ENCODE measurements at places on chromosomes 5 and 9. TPM values are rescaled to one million over a fixed set of nuclear protein-coding genes. Genes with fewer than 3 reads are reported as not detected.

DNA sequence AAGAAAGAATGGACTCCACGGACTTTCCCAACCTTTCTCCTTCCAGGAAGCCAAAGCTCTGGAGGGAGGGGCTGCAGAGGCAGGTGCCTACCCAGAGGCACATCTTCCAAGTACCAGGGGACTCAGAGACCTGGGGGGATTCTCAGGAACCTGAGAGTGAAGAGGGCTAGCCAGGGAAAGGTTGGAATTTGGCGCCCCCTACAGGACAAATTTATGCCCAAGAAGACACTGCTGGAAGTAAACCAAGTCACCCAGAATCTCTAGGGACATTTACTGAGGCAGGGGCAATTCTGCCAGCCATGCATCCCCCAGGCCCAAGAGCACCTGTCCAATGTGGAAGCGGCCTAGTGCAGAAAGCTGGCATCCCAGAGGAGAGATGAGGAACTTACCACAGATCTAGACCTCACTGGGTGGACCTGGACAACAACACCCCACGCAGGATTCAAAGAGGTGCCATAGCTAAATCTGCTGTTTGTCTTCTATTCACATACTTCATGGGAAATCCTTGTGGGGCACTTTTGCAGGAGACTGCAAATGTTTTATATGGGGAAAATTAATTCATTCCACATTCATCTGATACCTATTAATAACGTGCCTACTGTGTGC lies 25.9 kb upstream of the IDNK start:
- DNase-seq: no peak

- no peak for DNase-seq
These were observed 18.1 kb downstream of the NFIL3 start for GRCh38 chr9:91405343-91406077.

DNA sequence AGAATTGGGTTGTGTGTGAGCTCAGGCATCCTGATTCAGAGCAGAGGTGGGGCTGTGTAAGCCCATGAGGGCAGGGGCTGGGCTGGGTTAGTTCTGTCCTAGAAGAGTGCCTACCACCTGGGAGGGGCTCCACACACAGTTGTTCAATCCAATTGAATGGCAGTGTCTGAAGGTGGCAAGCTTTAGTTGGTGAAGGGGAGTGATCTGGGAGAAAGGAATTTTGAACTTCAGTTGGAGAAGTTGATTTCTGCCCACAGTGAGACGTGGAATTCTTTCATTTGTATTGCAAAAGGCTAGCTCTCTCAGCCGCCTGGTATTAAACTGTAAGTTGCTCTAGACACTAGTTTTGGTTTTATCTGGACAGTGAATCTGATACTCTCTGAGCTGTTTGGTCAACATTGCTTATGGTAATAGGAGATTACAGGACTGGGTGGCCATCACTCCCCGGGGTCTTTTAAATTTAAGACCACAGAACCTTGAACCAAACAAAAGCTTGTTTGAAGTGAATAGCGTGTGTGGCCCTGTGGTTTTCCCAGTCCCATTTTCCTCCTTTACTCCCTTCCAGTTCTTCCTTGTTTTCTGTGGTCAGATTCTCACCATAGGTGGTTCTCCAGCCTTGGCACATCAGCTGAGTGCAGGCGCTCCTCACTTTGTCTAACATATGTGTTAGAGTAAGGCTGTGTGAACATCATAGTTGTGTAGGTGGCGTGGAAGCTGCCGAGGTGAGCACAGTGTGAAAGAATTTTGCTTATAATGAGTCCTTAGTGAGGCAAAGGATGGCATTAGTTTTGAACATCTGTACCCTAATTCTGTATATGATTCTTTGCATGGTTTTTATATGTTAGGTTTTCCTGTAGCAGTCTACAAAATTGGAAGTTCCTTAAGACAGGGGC lies 78.0 kb downstream of the ARHGAP26 start:
- DNase-seq: no peak

DNA sequence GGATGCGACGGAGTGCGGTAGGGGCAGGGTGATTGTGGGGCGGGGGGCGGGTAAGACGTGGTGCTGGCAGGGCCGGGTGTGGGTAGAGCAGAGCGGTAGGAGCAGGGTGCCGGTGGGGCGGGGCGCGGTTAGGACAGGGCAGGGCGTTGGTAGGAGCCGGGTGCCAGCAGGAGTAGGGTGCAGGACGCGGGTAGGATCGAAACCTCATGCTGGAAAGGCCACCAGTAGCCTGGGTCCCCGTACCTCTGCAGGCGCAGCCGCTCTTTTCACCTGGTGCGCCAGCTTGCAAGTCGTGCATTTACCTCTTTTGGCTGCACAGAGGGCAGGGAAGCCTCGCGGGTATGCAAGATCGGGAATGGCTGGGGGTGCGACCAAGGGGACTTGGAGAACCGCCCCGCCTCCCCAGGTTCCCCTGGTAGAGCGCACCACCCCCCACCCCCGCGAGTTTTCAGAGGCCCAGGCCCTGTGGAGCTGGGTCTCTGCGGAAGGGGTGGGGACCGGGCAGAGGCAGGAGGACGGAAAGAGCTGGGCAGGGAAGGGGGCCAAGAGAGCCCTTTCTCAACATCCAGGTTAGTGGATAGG lies 104.8 kb upstream of the SIMC1 start:
- DNase-seq: no peak

DNA sequence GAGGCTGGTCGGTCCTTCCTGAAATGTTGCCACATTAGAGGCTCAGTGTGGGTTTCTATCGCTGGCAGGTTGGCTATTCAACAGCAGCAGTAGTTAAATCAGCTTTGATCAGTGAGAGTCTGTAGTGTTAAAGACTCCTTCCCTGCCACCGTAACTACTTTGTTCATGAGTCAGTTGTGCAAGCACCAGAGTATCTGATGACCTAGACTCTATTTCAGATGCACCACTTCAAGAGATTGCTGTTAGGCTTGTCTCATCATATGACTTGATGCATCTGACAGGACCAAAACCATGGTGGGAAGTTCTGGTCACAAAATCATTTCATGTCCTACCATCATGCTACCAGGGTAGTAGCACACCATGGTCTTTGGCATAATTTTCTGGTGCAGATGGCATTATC lies 482.7 kb upstream of the MPDZ start:
- DNase-seq: no peak

DNA sequence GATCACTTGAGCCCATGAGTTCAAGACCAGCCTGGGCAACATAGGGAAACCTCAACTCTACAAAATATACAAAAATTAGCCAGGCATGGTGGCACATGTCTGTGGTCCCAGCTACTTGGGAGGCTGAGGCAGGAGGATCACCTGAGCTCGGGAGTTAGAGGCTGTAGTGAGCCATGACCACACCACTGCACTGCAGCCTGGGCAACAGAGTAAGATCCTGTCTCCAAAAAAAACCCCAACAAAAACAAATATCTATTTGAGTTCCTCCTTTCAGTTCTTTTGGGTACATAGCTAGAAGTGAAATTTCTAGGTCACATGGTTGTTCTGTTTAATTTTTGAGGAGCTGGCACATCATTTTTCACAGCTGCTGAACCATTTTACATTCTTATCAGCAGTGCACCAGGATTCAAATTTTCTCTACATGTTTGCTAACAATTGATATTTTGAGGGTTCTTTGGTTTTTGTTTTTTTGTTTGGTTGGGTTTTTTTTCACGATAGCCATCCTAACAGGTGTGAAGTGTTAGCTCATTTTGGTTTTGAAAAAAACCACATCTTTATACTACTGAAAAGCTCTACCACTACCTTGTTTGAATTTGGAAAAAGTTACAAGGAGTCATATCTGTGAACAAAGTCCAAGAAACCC lies 176.9 kb upstream of the SLC12A2 start:
- no peak for DNase-seq

DNA sequence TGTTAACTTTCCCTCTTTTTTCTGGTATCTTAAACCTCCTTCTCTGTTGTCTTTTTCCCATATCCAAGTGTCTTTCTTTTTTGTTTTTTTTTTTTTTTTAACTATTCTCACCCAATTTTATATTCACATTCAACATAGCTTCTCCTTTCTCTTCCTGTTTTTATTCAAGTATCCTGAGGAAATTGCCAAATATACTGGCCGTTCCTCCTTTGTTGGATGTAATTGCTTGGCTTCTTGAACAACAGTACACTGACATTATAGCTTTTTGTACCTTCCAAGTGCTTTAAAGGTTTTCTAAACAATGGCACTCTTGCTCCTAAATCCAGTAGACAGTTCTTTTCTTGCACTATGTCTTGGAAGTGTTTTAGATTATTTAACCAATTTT lies 1146.8 kb downstream of the MAT2B start:
- DNase-seq: no peak

GRCh38 chr9:70551396-70551795 lies 136.9 kb upstream of the KLF9 start:
- DNase-seq: no peak

GRCh38 chr5:72284559-72285423 lies 35.2 kb downstream of the MRPS27 start:
- no peak for DNase-seq

- no peak for DNase-seq
These were observed 20.0 kb downstream of the ERAP2 start for GRCh38 chr5:96896276-96896675.

GRCh38 chr5:179802207-179802883 lies 4.3 kb downstream of the MGAT4B start:
- DNase-seq: no peak

DNA sequence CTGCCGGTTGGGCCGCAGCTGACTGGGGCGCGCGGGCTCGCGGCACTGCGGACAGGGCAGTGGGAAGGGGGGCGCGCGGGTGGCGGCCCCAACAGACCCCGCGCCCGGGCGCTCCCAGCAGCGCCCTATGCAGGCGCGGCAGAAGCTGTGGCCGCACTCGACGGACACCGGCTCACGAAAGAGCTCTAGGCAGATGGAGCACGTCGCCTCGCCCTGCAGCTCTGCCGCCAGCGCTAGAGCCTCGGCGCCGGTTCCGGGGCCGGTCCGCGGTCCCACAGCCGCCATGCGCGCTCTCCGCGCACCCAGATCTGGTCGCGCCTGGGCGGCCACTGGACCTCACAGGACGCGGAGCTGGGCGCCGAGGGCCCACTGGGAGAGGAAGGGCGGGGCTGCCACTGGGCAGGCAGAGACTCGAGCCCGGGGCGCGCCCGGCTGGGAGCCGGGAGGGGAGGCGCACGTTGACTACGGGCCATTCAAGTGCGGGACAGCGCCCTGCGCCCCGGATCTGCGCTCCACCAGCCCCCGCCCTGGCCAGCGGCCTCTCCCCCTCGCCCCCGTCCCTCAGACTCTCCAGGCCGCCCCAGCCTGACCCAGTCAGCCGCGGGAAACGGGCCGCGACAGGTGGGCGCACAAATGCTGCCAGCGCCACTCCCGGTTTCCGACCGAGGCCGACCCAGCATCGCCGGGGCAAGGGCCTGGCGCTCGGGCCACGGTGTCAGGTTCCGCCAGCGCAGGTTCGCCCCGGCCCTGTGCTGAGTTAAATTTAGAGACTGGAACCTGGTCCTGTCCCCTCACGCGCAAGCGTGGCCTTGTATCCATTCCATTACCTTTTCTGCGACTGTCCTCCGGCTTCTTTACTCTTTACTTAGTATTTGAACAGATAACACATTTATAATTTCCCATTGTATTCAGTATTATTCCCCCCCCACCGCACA lies at the start of gene TRIM7:
TSS of gene TRIM7 (minus strand) at position 371 of the 935 bp plus-strand sequence. CDS start at position 285, 86 bp downstream.
- DNase-seq: no peak

GRCh38 chr9:108665521-108666239 lies 190.1 kb downstream of the ACTL7B start:
- no peak for DNase-seq

DNA sequence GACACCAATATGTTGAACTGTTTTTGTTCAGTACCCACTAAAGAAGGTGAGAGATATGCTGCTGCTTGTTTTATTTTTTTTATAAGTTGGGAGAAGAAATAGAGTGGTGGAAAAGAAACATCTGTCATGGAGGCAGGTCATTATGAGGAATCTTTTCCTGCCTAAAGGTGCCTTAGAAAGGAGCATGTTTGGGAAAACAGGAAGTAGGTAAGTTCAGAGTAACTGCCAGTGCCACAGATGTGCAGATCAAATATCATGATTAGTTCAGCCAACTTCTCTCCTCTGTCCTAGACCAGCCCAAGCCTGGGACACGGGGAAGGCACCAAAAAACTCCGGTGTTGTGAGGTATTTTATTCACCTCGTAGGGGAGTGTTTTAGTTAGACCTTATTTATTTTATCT lies 144.2 kb downstream of the MAN2A1 start:
- DNase-seq: no peak

- no peak for DNase-seq
These were observed 977.9 kb upstream of the NUDT12 start for GRCh38 chr5:104540448-104540847.

GRCh38 chr9:649128-650074 lies 192.1 kb upstream of the DMRT1 start:
- no peak for DNase-seq

- DNase-seq: no peak
These were observed 19.4 kb upstream of the FABP6 start for GRCh38 chr5:160209917-160210316.

DNA sequence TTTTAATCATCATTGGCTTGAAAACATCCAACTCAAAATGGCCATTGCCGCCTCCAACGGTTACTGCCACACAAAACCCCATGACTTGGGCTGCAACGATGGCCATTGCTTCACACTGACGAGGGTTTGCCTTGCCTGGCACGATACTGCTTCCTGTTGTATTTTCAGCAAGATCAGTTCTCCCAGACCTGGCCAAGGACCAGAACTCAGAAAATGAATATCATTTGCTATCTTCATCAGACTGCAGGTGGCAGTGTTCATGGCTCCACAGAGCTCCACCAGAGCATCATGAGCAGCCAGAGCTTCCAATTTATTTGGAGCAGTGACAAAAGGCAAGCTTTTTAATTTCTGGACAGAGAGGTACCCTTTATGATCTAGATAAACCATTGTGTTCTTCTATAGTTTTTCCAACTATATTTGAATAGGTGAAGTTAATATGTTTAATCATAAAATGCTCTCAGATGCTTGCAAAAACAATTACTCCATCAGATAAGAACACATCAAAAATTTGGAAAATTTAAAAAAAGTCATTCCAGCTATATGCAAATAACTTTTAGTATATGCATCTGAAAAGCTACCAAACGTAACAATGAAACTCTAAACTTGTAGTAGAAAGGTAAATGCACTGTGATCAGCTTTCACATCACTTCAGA lies 10.4 kb downstream of the AMACR start:
- peak; percentile 77 for DNase-seq

Gene FAM221B
- total RNA-seq: 5.1 TPM

Gene PDE8B
- 25.6 TPM for total RNA-seq

Gene KCNMB1
- 9.1 TPM for total RNA-seq

Gene CER1
- not detected for total RNA-seq

Gene THBS4
- total RNA-seq: 21.5 TPM

Gene DMRTA1
- 1.6 TPM for total RNA-seq

Gene RBM27
- 58.9 TPM for total RNA-seq

Gene HAPLN1
- not detected for total RNA-seq

Gene MEGF10
- total RNA-seq: 0.77 TPM

Gene IL4
- total RNA-seq: not detected

Gene TOMM5
- total RNA-seq: 82.8 TPM
